Esophagus squamous epithelium (tissue), 5 donors: ENCODE measurements at places on chromosomes 3 and 15.

DNA sequence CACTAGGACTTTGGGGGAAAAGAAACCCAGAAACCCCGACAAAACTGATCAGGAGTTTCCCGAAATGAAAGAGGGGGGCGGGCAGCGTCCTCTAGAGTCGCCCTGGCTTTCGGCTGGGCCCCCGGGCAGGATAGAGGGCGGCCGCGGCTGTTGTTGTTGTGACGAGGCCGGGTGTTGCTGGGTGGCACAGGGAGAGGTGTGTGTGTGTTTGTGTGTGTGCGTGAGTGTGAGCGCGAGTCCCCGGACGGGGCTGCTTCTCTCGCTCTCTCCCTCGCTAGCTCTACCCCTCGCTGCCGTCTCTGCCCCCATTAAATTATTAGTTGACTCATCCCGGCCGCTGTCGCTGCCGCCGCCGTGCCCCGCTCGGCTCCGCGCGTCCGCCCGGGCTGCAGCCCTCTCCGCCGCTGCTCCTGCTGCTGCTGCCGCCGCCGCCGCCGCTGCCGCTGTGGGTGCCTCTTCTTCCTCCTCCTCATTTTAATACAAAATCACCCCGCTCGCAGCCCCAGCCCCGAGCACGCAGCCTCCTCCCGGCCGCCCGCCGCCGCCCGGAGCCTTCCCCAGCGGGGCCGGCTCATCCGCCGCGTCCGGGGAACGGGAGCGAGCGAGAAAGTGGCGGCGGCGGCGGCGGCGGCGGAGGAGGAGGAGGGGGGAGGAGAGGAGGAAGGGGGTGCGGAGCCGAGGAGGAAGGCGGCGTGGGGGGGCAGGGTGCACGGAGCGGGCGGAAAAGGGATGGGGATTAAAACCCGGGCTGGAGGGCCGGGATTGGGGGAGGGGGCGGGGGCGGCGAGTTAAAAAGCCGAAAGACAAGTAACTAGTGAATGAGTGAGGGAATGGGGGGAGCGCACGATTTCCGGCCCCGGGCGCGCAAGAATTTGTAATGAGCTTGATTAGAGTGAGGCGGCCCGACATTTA is at the start of gene SATB1:
SATB1 (minus strand) TSS at position 611 of the 912 bp plus-strand sequence. CDS start 4,372 bp downstream, outside the sequence.
- no peak for DNase-seq

DNA sequence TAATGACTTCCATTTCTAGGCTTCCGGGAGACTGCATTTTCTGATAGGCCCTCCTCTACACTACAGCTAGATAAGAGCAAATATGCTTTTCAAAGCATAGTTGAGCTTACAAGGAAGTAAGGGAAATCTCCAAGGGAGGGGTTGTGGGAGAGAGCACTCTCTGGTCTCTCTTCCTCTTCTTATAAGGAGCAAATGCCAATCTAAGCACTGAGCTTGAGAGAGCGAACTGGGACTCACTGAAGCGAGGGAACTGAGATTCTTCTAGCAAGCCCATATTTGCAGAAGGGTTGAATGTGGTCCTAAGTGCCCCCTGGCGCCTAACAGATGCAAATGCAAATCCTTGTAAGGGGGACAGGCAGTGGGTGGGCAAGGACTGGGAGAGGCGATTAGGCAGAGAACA is 164.8 kb downstream of the ERC2 start:
- no peak for DNase-seq

DNA sequence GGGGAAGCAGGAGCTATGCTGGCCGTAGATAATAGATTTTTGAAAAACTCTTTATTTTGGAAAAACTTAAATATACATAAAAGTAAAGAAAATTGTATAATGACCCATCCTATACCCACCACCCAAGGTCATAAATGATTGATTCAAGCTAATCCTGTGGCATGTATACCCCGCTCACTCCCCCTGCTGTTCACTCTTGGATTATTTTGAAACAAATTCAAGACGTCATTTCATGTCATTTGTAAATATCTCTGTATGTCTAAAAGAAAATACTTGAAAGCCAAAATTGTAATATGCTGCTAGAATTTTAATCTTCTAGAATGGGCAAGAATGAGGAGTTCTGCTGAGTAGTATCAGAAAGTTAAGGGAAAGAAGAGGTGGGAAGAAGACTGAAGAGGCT is 241.7 kb downstream of the FEZF2 start:
- no peak for DNase-seq

GRCh38 chr3:141876381-141876890 is at the start of gene ATP1B3:
Gene ATP1B3, plus strand, starts transcription at chr3:141876643. Its CDS starts 159 bp downstream, at chr3:141876802.
- peak; percentile 30 for DNase-seq

- DNase-seq: no peak
These were observed 9.0 kb downstream of the ZNF148 start for GRCh38 chr3:125366132-125366531.

DNA sequence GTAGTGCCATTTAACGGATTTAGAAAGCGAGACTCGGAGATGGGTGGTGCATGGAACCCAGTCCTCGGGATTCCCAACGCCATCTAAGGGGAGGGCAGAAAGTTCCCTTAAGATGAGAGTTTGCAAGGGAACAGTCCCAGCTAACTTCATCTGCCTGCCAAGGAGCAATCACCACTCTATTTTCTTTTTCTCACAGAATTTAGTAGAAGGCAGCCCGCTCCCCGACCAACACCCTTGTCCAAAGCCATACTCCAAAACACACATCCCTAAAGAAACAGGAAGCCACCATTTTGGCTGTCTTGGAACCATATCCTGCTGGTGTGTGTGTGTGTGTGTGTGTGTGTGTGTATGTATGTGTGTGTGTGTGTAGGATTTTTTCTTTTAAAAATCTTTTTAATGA is 7.1 kb upstream of the FGD5 start:
- DNase-seq: no peak

GRCh38 chr3:29754346-29754745 is 473.5 kb downstream of the RBMS3 start:
- no peak for DNase-seq

- DNase-seq: no peak
These were observed 72.5 kb downstream of the MRPL46 start for GRCh38 chr15:88394553-88395145.

- DNase-seq: no peak
These were observed 80.3 kb downstream of the TMEM266 start for GRCh38 chr15:76140074-76140464.

GRCh38 chr15:50281427-50281826 is 15.9 kb upstream of the HDC start:
- DNase-seq: no peak

DNA sequence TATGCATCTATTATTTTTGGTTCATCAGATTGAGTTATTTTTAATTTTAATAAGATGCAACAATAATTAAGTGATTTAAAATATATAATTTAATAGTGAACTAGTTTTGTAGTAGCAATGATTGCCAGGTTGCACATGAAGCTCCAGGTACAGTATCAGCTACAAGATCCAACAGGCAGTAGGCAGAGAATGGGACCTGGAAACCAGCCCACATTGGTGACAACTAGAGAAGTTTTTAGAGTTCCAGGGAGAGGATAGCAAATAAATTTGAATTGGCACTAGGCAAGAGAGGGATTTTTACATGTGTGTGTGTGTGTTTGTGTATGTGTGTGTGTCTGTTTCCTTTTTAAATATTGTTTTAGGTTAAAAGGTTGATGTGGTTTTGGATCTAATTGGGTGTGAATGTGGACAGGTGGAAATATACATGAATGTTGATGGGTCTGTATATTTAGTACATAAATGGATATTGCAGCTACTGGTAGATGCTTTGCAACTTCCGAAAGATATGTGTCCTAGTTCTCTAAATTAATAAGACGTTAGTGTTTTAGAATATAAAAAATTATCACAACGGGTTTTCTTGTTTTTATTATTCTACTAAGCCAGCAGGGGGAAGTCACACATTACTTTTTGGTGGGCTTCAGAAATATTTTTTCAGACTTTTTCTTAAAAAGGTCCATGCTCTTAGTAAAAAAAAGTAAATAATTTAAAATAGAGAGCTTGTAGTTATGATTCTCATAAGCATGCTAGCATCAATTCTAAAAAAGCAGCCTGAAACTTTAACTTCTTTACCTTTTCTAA is 110.1 kb upstream of the GBE1 start:
- no peak for DNase-seq

- no peak for DNase-seq
These were observed 10.0 kb upstream of the SRP14 start for GRCh38 chr15:40048926-40049475.
